ENCODE measurements at places on chromosomes 7 and 10.

- DNase-seq = no peak
Measured at GRCh38 chr7:69871213-69871885, 273.1 kb downstream of the AUTS2 start.

DNA sequence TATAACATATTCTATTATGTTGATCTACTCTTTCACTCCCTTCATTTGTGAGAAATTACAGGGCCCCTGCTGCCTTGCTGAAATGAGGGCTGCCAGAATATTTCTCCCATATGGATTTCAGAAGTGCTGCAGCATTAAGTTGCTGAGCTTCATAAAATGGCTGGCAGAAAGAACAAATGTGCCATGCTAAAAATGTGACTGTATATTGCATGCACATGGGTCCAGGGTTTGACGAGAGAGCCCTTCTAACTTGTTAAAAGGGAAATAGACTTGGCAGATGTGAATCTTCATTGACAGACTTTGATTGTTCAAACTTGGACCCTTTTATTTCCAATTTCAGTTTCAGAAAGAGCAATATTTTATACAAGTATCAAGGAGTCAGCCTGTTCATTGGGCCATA, 468.6 kb downstream of the PHTF2 start:
- no peak for DNase-seq

- peak; percentile 61 for DNase-seq
Measured at GRCh38 chr7:101169838-101170551, 4.6 kb upstream of the VGF start.

DNA sequence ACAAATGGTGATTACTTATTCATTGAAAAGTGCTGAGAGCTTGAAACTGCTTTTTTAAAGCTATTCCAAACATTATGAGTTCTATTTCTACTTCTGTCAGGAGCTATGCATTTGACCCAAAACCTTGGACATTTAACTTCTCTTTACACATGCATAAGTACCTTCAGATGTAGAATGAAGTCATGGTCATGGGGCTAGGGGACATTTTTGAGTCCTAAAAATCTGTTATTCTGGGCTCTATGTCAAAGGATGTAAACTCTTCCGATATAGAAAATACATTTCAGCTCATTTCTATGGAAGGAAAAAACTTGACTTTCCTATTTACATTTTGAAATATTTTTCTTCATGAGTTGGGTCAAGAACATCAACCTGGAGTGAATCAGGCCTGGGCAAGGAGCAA, 179.5 kb upstream of the CXCL12 start:
- no peak for DNase-seq

DNA sequence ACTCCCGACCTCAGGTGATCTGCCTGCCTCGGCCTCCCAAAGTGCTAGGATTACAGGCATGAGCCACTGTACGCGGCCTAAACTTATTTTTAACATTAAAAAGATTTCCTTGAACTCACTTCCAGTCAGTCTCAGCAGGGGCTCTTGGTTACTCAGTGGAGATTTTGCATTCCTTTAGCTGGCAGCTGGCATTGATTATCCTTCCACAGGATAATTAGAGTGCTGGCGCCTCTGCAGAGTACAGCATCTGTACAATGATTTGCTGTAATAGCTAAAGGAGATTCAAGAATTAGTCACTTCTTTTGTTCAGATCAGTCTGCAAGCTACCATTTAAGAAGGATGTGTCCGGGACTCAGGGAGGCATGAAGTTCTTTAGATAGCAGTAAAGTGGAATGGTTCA, 125.0 kb upstream of the NPY start:
- DNase-seq = no peak

- no peak for DNase-seq
Measured at GRCh38 chr7:26843705-26844104, 20.7 kb downstream of the SKAP2 start.

GRCh38 chr7:114530057-114530611, 115.5 kb downstream of the FOXP2 start:
- DNase-seq = no peak

DNA sequence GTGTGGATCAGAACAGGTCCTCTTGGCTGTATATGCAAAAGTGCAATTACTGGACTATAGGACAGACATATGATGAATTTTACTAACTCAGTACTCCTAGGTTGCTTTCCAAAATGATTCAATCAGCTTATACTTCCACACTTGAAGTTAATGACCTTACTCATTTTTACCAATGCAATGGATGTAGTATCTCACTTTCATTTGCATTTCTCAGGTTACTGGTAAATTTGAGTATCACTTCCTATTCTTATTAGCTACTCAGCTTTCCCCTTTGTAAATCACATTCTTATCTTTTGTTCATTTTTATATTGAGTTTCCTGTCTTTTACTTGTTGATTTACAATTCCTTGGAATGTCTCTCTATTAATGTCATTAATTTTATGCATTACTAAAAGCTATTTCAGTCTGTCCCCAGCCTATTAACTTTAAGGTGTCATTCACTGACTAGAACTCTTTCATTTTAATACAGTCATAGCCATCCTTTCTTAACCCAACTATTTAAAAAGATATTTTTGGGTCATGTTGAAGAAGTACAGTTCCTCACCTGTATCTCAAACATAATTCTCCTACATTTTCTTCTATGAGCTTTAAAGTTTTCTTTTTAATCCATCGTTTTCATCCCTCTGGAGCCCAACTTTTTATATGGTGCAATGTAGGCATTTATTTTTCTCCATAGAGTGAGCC, 88.6 kb downstream of the VIM start:
- DNase-seq = no peak

- no peak for DNase-seq
Measured at GRCh38 chr7:45215601-45216062, 58.0 kb downstream of the RAMP3 start.

- no peak for DNase-seq
Measured at GRCh38 chr7:51680594-51681399, 364.2 kb upstream of the COBL start.

GRCh38 chr10:109922976-109923921, at the start of gene XPNPEP1:
XPNPEP1 (minus strand) TSS chr10:109923511; CDS start chr10:109923433, 78 bp downstream.
- DNase-seq = peak; percentile 62

- no peak for DNase-seq
Measured at GRCh38 chr7:140078392-140078791, 15.6 kb upstream of the PARP12 start.

DNA sequence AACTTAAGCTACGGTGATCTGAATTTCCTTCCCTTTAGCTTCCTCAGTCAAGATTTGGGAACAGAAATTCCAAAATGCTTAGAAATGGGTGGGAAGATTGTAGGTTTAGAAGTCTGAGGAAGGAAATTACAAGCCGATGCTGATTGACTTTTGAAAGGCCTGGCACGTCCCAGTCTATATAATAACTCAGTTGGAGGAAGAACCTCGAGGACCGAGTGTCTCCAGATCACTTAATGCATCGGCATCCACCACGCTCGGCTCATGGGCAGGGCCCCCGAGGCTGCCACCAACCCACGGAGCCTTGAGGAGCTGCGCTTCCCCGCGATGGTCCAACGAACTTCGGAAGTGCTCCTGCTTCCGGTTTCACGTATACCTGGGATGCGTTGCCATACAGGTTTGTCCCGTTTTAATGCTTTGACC, 10.4 kb upstream of the SP8 start:
- no peak for DNase-seq

GRCh38 chr10:53977267-53977666, 823.8 kb downstream of the PCDH15 start:
- DNase-seq = no peak

DNA sequence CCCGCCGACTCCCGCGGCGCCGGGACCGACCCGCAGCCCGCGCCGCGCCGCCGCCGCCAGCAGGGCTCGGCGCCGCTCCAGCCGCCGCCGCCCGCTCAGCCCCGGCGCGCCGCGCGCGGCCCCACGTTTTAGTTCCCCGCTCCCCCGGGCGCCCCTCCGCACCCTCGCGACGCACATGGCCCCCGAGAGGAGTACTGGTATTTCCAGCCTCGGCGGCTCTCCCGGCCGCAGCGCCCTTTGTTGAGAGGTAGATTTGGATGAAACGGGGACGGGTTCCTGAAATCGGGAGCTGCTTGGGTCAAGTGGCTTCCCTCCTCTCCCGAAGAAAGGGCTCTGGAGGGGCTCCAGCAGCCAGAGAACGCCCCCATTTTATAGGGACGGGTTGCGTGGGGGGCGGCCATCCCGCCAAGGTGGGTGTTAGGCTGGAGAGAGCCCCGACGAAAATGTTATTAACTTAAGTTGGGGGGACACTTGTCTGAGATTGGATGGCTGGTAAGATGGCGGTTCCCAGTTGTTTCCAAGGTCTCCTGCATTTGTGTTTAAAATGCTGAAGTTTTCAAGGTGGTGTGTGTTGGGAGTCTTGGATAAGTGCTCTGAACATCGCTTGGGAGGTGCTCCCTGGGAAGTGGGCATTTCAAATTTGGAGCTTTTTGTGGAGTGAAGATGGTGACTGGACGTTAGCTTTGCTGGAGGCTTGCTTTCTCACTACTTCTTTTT, 1.2 kb downstream of the BMI1 start:
- no peak for DNase-seq

GRCh38 chr10:32149252-32149955, 93.2 kb upstream of the KIF5B start:
- DNase-seq = no peak

GRCh38 chr7:28771906-28772622, 186.1 kb downstream of the TRIL start:
- DNase-seq = no peak

DNA sequence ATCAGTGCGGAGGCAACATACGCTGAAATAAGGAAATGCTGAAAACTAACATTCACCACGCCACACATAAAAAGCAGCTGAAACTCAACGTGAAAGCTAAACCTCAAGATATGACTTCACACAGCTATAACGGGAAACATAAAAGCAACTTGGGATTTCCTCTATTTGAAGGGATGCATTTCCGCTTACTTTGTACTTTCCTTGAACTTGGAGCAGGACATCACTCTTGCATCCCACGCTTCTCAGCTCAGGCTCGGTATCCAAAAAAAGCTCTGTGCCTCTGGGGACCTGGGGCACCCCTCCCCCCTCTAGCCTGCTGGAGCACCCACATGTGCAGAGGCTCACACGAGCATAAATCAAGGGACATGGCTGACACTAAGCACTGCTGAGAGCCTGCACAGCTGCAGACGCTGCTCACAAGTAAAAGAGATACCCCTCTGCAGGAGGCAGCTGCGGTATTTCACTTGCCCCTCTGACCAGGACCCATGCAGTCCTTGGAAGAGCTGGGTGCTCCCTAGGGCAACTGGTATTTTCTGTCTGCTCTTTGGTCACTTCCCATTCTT, 34.2 kb downstream of the PARD3 start:
- no peak for DNase-seq

- DNase-seq = no peak
Measured at GRCh38 chr10:116636385-116636784, 15.6 kb downstream of the PNLIPRP2 start.

- DNase-seq = no peak
Measured at GRCh38 chr10:76665029-76665428, 972.6 kb downstream of the KCNMA1 start.

Data from stimulated activated CD8-positive, alpha-beta memory T cell treated with anti-CD3 and anti-CD28 coated beads, Interleukin-15, amount 100 ng/mL, for 4 hours (primary cell).